Lower leg skin (tissue), 4 donors: ENCODE measurements at places on chromosomes 11 and 22.

GRCh38 chr11:73152861-73153483 is 10.9 kb upstream of the FCHSD2 start:
- peak; percentile 69 for DNase-seq

- DNase-seq = peak; percentile 86
These were observed 901 bp upstream of the KMT2A start for GRCh38 chr11:118435290-118435892.

GRCh38 chr22:39658367-39658766 is 87.8 kb downstream of the CACNA1I start:
- DNase-seq = no peak

- no peak for DNase-seq
These were observed 111.6 kb upstream of the BMAL1 start for GRCh38 chr11:13166036-13166435.

DNA sequence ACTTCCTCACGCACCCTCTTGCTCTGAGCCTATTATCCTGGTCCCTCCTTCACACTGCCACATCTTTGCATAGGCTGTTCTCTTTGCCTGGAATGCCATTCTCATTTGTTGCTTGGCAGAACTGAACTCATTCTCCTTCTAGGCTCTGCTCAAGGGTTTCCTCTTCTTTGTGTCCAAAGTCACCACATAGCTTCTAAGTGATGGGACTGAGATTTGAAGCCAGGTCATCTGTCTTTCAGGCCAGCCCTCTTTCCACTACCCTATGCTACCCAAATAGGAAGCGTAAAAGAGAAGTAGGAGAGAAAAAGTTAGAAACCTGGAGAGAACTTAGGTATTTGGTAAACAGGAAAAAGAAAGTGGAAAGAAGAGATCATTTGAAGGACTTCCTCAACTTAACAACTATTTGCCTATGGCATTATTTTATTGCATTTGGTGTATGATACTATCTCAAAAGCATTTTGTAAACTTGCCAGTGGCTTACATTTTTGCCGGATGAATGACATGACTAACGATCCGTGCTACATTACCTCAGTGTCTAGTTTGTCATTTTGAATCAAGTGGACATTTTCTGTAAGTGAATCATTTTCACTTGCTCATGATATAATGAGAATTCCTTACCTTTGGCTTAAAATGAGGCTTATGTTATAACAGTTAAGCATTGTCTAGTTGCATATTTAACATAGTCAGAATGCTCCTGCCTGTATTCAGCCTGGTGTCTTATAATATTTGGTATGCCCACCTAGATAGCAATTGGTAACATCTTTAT is 18.5 kb downstream of the NF2 start:
- no peak for DNase-seq

- DNase-seq = no peak
These were observed 52.9 kb downstream of the UVRAG start for GRCh38 chr11:75867778-75868374.

- DNase-seq = peak; percentile 88
These were observed 869.2 kb downstream of the TBC1D22A start for GRCh38 chr22:47631571-47632102.

DNA sequence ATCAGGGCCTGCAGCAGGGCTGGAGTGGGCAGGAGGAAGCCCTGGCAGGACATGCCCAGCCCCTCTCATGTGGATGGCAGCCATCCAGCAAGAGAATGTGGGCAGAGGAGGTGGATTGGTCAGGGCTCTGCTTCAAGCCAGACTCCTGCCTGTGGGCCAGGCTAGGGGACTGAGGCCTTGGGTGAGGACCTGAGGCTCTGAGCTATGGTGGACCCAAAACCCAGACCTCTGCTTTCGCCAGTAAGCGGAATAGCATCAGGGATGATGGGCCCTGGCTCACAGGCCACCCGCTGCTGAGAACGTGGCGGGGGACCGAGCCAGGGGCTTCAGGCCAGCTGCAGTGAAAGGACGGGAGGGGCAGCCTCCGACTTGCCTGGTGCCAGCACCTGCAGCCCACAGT is 57.4 kb downstream of the LINC01488 start:
- no peak for DNase-seq

DNA sequence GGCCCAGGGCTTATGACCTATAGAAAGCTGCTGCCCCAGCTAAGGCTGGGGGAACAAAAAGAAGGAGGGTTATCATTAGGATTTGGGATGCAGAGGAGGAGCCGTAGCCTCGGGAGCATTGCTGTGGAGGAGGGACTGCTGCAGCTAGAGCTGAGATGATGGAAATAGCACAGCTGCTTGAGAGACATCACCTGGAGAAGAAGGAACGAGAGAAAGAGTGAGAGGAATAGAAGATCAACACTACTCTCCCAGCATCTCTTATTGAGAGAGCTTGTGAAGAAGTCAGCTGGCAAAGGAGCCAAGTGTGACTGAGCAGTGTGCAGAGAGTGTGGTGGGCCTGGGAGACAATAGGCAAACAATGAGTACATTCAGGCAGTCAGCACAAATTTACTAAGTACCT is 100.7 kb upstream of the PLET1 start:
- DNase-seq = no peak

- DNase-seq = no peak
These were observed 227.5 kb upstream of the NARS2 start for GRCh38 chr11:78802058-78802761.

DNA sequence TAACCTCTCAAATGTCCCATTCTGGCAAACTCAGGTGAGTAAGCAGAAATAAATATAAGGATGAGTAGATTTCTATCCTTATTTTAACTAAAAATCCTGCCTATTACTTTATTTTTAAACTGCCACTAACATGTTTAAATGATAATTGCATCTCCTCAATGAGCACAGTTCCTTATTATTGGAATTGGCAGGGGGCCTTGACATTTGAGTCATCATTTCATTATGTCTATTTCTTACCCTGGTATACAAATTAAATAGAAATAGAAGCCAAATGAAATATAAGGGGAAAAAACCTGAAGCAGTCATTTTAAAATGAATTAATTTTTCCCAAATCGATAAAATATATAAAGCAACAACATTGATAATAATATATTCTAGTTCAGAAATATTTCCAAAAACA is 81.2 kb downstream of the GUCY1A2 start:
- no peak for DNase-seq
